ENCODE measurements at places on chromosomes 12 and 14.

DNA sequence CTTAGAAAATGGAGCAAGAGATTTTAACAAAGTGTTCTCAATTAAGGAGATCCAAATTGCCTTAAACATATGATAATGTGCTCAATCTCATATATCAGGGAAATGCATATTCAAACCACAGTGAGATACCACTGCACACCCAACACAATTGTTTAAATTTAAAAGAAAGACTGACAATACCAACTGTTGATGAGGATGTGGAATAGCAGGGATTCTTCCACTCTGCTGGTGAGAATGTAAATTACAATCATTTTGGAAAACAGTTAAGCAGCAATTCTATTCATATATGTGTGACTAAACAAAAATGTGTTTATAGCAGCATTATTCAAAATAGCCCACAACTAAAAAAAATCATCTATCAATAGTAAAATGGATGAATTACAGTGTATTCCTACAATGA is 144.2 kb downstream of the KICS2 start:
- DNase-seq, result no peak

DNA sequence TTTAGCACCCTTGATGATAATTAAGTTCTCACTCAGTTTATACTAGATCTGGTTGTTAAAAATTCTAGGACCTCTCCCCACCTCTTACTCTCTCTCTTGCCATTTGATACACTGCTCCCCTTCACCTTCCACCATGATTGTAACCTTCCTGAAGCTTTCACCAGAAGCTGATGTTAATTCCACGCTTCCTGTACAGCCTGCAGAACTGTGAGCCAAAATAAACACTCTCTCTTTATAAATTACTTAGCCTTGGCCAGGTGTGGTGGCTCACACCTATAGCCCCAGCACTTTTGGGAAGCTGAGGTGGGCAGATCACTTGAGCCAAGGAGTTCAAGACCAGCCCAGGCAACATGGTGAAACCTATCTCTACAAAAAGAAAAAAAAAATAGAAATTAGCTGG is 11.1 kb upstream of the HECTD4 start:
- no peak for DNase-seq

DNA sequence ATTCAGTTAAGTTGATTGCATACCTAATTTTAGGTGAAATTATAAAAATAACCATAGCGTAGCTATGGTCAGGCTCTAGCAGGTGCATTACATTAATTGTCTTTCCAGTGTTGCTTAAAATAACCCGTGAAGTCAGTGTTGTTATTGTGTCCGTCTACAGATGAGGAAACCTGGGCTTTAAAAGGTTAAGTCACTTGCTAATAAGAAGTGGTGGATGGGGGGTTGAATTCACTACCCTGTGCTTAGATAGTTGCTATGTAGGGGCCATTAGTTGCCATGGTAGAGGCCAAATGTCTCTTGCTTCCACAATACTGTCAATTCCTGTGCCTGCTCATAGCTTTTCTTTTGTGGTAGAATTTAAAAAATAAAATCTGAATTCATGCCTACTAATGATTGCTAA is 174.8 kb downstream of the PELI2 start:
- no peak for DNase-seq

DNA sequence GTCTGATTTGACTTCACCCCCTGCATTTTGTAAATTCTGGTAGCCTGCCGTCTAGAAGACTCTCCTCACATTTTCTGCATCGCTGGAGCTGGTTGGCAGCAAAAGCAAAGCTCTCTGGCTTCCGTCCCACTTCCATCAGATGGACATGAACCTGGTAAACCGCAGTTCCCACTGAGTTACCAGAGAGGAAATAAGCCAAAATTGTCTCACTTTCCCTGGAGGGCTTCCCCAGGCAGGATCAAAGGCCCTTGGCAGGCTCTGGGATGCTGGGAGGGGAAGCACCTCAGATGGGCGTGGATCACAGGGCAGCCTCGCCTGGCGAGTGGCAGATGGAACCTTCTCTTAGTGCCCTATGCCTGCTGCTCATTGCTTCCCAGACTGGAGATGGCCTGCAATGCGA is 243.5 kb downstream of the TMEM132C start:
- no peak for DNase-seq

GRCh38 chr14:68147303-68147702 is 327.7 kb downstream of the RAD51B start:
- DNase-seq, result no peak

GRCh38 chr14:50545618-50546017 is 13.2 kb upstream of the MAP4K5 start:
- DNase-seq, result no peak

DNA sequence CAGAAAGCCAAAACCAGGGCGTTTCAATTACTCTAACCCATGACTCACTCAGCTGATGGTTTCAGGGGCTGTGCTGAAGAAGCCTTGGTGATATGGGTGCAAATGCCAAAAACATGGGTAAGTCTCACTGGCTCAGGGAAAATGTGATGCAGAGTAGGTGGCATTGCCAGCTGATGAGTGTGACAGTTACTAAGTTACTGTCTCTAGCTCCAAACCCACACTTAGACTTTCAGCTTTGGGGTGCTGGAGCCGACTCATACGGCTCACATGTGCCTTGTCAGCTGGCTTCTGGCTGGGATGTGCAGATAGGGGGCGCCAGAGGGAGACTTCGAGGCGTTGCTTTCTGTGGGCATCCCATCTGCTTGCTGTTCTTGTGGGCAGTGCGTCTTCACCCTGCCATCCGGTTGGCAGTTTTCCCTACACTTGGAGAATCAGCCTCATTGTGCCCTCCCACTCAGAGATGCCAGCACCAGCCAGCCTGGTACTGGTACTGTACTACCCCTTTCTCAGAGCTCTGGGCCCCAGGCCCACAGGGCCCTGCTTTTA is 11.1 kb upstream of the KRT7 start:
- DNase-seq, result no peak

GRCh38 chr12:132702640-132703039 is 8.0 kb upstream of the PGAM5 start:
- DNase-seq, result no peak

DNA sequence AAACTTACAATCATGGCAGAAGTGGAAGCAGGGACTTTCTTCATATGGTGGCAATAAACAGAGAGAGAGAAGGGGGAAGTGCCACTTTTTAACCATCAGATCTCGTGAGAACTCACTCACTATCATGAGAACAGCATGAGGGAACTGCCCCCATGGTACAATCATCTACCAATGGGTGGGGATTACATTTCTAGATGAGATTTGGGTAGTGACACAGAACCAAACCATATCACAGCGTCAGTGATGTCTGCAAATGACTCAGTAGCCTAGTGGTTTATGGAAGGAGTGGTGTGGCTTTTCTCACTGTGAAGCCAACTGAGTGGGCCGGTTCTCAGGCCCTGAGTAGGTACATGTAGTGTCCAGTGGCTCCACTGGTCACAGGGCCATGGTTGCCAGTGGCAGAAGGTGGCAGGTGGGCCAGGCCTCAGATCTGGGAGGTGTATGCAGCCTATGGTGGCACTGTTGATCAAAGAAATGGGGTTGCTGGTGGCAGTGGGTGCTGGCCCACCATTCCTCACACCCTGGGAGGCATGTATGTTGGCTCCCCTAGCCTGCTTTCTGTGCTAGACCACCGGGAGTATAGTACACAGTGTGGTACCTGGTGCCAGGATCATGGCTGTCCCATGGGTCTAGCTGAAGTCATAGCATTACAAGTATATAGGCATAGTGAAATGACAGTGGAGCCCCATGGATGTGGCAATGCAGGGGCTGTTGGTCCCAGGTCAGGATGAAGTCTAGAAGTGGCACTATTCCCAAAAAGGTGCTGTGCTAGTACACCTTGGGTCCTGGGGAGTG is 191.9 kb downstream of the NUBPL start:
- no peak for DNase-seq

- no peak for DNase-seq
Measured at GRCh38 chr12:117046011-117046369, 53.2 kb downstream of the TESC start.

- peak; percentile 75 for DNase-seq
Measured at GRCh38 chr14:103624860-103625259, 4.2 kb upstream of the KLC1 start.

GRCh38 chr14:81797315-81797714 is 263.7 kb upstream of the SEL1L start:
- no peak for DNase-seq

GRCh38 chr12:85527192-85527591 is 247.2 kb downstream of the ALX1 start:
- no peak for DNase-seq

DNA sequence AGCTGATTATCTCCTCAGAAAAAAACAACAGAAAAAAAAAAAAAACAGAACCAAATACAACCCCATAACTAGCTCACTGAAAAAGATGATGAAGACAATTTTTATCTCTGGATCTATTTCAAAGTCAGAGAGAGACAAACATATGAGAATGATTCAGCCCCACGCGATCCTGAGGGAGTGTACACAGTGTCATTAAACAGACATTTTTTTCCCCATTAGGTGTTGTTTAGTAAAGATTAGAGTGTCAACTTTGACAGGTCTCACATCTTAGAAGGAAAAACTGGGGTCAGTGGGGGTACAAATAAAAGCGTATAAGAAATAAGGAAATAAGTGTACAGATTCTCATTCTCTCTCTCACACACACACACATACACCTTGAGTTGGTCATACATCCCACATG is 635.4 kb downstream of the NRXN3 start:
- DNase-seq, result no peak

DNA sequence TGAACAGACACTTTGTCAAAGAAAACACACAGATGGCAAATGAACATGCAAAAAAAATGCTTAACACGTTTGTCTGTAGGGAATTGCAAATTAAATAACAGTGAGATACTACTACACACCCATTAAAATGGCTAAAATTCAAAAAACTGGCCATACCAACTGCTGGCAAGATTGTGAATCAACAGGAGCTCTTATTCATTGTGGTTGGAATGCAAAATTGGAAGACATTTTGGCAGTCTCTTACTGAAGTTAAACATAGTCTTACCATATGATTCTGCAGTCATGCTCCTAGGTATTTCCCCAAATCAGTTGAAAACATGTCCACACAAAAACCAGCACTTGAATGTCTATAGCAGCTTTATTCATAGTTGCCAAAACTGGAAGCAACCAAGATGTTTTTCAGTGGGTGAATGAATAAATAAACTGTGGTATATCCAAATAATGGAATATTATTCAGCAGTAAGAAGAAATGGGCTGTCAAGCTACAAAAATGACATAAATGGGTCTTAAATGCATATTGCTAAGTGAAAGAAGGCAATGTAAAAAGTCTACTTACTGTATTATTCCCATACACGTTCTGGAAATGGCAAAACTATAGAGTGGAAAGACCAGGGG is 91.4 kb downstream of the PLEKHA5 start:
- no peak for DNase-seq
